Left hindlimb (tissue), 1 donor: ENCODE measurements at places on chromosomes 12 and 14.

DNA sequence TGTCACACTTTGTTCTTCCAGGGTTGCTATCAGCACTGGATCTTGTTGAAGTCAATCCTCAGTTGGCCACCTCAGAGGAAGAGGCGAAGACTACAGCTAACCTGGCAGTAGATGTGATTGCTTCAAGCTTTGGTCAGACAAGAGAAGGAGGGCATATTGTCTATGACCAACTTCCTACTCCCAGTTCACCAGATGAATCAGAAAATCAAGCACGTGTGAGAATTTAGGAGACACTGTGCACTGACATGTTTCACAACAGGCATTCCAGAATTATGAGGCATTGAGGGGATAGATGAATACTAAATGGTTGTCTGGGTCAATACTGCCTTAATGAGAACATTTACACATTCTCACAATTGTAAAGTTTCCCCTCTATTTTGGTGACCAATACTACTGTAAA lies 23.7 kb downstream of the VTI1B start:
- no peak for DNase-seq

DNA sequence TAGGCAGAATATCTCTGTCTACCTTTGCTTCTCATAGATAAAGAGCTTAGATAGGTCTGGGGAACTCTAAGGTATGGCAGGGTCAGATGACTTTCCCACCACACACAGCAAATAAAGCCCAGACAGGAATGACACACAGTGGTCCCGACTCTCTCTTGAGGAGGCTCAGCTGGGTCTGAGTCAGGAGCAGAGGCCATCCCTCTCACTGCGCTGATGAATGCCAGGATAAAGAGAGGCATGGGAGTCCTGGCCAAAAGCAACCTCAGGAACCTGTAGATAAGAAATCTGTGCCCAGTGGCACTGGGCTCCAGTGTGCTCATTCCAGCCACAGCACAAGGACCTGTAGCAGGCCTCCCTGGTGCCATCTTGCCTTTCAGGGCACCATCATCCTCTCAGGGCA lies 129.4 kb upstream of the PARP11 start:
- DNase-seq, result no peak

DNA sequence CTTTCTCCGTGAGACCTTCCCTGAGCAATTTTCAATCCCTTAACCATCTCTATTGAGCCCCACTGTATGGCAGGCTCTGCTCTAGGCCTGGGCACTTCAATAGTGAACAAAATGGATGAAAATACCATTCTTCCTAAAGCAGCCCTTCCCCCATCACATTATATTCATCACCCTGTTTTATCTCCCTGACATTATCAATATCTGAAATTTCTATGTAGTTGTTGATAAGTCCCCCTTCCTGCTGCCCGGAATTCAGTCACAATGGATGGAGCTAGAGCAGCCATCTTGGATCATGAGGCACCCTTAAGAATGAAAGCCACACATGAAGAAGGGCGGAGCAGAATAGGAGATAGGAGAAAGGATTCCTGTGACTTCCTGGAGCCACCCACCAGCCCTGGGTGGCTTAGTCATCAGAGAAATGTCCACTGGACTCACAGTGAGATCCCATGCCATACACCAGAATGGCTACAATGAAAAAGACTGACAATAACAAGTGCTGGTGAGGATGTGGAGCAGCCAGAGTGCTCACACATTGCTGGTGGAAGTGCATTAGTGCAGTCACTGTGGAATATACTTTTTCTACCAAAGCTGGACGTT lies 33.9 kb downstream of the SCARB1 start:
- DNase-seq, result no peak

DNA sequence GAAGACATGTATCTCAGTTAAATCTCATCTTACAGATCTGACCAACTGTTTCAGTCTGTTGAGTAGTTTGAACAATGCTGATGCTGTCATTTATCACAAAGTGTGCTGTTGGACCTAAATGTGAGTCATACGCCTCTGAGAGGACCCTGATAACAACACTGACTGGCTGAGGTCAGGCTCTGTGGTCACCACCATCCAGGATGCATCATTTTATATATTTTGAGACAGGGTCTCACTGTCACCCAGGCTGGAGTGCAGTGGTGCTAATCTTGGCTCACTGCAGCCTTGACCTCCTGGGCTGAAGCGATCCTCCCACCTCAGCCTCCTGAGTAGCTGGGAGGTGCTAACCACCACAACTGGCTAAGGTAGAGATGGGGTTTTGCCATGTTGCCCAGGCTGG lies 181.0 kb upstream of the RGS6 start:
- no peak for DNase-seq

DNA sequence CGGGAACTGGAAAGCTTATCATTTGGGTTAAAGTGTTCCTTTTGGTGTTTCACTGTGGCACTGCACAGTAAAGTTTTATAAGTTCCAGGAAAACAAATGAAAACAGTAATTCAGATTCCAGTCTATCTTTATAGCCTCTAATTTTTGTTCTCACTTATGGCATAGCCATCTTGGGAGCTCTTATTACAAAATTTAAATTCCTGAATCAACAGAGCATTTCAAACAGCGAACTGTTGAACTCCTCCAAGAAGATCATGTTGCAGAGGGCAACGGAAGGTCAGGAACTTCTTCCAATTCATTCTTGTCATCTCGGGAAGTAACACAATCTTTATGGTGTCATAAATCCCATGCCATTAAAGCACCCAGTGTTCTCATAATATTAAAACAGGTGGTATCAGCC lies 229.1 kb downstream of the KCNC2 start:
- DNase-seq, result peak; percentile 30

DNA sequence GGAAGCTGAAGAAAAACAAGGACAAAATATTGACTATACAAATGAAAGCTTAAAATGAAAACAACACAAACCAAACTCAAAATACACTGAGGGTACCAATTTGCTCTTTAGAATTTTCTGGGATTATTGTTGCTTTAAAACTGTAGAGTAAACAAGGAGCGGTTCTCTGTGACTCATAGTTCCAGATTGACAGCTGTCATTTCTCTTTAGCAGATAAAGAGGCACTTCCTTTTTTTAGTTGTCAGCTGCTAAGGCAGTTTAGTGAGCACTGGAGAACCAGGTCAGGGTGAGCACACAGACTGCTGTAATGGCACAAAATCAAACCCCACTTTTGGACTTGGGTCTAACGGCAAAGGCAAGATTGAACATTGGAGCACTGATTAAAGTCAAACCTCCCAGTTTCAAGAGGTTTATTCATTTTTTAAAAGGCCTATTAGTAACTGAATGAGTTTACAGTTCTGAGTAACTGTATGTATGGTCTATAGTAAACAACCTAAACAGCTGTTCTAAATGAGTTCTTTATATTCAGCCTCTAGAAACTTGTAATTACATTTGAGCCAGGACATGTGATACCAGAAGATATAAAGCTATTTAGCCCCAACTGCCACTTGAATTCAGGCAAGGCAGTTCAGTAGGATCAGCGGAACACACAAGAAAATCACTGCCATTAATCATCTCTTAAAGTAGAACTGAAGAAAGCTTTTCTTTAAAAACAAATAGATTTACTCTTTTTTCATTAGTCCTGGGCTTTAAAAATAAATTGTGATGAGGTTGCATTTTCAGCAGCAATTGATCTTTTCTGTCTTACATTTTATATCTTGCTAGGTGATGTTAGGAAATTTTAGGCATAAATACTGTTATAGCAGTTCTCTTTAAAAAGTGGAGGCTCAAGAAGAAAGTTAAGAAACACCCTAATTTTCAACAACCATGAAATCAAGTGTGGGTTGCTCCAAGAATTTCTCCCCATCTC lies 71.7 kb upstream of the PRICKLE1 start:
- no peak for DNase-seq

DNA sequence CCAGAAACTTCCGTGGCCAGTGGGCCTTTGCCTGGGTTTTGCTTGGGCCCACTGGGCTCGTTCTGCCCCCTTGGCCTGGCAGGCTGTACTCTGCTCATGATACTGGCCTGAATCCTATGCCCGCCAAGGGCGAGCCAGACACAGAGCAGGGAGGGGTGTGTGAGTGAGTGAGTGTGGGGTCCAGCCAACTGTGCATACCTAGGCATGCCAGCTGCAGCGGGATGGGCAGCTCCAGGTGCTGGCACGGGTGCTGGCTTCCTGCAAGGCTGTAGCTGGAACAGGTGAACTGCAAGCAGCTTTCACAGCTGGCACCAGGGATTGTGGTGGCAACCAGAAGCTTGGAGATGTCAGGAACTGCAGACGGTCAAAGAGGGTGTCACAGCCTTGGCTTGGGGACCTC lies 1276.4 kb downstream of the SLC16A7 start:
- DNase-seq, result peak; percentile 19

DNA sequence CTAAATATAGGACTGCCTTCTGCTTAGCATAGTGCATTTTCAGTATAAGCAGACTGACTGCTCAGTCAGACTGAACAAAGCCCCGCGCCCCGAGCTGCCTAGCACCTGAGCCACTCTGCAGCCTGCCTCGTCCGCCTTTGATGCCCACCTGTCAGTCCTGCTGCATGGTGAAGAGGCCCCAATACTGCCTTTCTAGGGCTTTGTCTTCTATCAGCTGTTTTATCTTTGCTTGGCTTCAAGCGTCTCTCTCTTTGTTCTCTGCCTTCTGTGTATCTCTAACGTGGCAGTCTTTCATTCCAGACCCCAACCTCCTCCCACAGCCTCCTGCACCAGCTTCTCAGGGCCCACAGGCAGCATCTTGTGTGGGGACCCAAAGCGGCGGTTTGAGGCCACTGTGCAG lies 1001.0 kb downstream of the VRK1 start:
- no peak for DNase-seq

DNA sequence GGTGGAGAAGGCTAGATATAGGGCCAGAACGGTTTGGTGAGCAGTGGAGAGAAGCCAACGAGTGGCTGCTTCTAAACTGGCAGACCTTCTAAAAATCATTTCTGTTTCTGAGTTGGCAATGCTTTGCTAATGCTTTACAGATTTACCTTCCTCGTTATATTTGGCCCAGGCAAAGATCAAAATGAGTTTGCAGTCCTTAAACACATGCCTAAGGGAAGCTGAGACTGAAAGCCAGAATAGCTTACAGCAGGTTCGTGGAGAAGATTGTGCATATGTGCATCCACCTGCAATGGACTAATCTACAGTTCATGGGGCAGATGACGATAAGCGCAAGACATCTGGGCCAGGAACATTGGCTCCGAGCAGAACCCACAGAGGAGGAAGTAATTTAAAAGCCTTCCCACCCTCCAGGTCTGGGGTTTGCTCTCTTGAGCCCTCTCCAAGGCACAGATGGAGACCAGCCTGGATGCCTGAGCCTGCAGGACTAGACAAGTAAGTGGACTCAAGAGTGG lies 99.4 kb downstream of the NINJ2 start:
- peak; percentile 33 for DNase-seq

- no peak for DNase-seq
Measured at GRCh38 chr14:23829736-23830471, 123.7 kb upstream of the DHRS4 start.

- no peak for DNase-seq
Measured at GRCh38 chr14:103362780-103363179, 22.4 kb upstream of the MARK3 start.

GRCh38 chr12:1778911-1779310 lies 41.5 kb upstream of the LRTM2 start:
- no peak for DNase-seq

- DNase-seq, result peak; percentile 10
Measured at GRCh38 chr12:34405286-34406227, 383.3 kb downstream of the ALG10 start.
